ENCODE measurements at places on chromosomes 13 and 19.

DNA sequence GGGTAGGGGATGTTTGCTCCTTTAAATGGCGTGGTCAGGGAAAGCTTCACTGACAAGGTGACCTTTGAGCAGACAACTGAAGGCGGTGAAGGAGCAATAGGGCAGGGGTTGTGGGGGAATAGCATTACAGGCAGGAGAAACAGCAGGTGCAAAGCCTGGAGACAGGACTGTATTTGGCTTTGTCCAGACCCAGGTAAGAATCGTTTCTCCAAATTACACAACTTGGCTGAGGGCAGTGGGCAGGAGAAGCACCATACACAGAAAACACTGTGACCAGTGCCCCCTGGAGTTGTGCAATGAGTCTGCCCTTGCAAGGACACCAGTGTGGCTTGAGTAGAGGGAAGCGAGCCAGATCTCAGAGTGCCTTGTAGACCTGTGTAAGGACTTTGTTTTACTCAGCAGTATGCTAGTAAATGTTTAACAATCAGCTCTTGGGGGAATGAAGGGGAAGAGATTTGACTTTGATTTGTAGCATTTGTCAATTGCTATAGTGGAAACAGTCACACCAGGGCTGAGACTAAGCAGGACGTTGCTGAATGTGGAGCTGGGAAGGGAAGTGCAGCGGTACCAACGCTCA lies 360.0 kb downstream of the DCT start:
- DNase-seq = no peak

GRCh38 chr19:31294189-31294588 lies 55.0 kb downstream of the TSHZ3 start:
- DNase-seq = no peak

GRCh38 chr13:114179087-114179658 lies at the start of gene CFAP97D2:
CFAP97D2 (plus strand) TSS chr13:114179257; CDS start chr13:114179331, 74 bp downstream.
- no peak for DNase-seq

DNA sequence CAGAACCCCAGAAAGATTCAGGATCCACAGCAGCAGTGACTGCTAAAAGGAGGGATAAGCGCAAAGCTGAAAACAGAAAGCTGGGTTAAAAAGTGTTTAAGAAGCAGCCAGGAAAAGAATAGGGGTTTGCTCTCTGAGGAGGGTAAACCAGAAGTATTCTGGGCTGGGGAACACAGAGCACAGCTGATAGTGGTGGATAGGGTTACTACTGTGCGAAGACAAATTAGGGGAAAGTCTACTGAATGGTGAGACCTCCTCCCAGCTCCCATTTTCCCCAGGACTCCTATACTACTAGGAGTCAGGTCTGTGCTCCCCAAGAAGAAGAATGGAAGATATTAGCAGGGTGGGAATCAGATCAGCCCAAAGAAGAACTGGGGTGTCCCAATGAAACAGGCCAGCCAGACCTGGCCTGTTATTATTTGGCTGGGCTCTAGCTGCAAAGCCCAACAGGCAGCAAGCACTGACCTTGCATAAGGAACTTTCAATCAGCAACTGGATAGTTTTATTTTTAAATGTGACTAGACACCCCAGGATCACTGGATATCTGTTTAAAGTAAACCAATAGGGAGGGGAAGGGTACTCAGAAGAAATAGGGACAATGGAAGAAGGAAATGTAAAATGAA lies 43.5 kb upstream of the SERTM1 start:
- no peak for DNase-seq

DNA sequence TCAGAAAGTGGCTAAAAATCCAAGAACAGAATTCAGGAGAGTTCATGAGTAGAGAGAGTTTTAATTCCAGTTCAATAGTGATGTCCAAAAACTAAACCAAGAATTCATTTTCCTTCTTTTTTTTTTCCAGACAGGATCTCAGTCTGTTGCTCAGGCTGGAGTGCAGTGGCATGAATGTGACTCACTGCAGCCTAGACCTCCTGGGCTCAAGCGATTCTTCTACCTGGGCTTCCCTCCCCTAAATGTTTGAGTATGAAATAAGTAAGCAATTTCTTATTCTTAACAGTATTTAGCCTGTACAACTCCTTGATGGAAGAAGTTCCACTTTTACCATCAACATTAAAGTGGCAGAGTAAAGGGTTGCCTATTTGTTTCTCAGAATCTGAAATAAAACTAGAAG lies 3.8 kb downstream of the COMMD6 start:
- no peak for DNase-seq

- DNase-seq = no peak
These were observed 169.1 kb downstream of the KCTD12 start for GRCh38 chr13:76717092-76717491.

Data from GM12864 (cell line).